ENCODE measurements at places on chromosomes 4 and X.

DNA sequence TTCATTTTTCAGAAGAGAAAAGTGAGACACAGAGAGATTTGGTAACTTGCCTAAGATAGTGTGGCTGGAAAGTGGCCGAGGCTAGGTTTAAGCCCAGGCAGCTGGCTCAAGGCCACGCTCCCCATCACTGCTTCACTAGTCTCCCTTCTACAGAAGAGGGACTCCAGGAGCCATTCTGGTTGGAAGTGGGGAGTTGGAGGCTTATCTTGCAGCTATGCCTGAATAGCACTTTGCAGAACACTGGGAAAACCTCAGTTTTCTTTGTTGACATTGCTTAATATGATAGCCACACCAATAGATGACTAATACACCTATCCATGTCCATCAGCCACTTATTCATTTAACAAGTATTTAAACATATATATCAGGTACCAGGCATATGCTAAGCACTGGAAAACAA, 18.5 kb downstream of the LRRC66 start:
- DNase-seq = no peak

- DNase-seq = no peak
These were observed 646.9 kb upstream of the GALNT7 start for GRCh38 chr4:172521680-172522079.

DNA sequence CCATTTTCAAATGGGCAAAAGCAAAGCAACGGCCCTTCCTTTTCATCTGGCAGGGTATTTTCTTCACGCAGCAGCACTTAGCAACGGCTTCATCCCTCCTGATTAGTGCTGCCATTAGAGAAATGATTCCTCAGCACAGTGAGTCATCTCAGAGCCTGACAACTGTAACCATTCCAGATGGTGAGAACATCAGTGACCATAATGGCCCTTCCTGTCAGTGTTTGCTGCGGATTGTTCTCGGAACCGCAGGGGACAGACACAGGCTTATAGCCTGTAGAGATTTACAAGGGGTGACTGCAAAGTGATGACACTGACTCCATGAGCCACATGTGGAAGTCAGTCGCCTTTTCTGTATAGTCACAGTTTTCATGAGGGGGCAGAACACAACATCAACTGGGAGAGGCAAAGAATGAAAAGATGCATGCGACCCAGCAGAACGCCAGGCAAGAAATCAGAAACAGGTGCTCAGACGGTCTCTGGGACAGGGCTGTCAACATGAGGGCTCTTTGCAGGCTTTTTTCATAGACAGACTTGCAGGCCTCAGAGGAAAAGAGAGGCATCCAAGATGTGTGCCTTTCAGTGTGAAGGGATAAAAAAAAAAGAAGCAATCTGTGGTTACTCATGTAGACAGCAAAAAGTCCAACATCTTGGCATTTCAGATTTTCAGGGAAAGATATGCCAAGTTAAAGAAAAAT, 69.9 kb upstream of the FBXW7 start:
- no peak for DNase-seq

- no peak for DNase-seq
These were observed 20.5 kb downstream of the ARSJ start for GRCh38 chr4:113958766-113959538.

- DNase-seq = no peak
These were observed 7.0 kb downstream of the CXCL9 start for GRCh38 chr4:76000279-76000678.

DNA sequence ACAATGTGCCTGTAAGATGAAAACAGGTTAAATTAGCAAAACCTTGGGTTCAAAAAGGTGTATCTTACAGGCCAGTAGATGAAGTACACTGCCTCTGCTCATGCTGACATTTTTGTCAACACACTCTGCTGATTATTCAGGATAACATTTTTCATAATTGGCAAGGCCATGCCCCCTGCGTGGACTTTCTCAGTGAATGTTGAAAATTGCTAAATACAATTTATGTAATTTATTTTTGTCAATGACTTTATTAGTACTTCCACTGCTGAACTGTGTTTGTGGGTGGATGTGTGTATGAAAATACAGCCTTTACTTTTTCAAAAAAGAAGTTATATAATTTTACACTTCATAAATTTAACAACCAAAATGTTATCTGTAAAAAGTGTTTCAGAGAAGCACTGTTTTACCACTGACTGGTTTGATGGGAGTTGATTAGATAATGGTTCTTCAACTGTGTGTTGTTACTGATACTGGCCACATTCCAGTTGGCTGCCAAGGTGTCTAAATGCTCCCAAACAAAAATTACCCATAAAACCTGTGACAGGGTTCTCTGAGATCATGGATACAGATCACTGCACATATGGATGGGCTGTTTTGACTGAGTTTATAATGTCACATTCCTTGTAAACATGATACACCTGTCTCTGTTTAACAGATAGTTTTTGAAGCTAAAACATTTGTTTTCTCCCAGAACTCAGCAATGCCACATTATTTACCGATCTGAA, 151.9 kb upstream of the SLC7A11 start:
- DNase-seq = no peak

DNA sequence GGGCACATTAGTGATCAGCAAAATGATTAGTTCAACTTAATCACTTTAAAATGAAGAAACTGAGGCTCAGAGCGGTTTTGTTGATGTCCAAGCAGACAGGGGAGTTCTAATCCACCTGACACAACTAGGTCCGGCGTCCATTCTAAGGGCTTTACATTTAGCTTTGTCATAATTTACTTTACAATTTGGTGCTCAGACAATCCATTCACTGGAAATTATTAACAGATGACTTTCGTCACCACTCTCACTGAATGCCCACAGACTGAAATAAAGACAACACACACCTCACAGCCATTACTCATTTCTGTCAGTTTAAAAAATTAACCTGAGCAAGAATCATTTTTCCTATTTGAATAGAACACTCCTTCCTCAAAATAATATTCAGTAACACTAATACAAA, 10.8 kb downstream of the NR3C2 start:
- DNase-seq = no peak

- DNase-seq = no peak
These were observed 27.3 kb downstream of the DDX60 start for GRCh38 chr4:168291242-168291641.

- DNase-seq = no peak
These were observed 116.2 kb upstream of the PCDH18 start for GRCh38 chr4:137648531-137648930.

- no peak for DNase-seq
These were observed 11.4 kb downstream of the RNF150 start for GRCh38 chr4:141121768-141122454.

GRCh38 chrX:5236096-5236495, 992.6 kb downstream of the NLGN4X start:
- no peak for DNase-seq

DNA sequence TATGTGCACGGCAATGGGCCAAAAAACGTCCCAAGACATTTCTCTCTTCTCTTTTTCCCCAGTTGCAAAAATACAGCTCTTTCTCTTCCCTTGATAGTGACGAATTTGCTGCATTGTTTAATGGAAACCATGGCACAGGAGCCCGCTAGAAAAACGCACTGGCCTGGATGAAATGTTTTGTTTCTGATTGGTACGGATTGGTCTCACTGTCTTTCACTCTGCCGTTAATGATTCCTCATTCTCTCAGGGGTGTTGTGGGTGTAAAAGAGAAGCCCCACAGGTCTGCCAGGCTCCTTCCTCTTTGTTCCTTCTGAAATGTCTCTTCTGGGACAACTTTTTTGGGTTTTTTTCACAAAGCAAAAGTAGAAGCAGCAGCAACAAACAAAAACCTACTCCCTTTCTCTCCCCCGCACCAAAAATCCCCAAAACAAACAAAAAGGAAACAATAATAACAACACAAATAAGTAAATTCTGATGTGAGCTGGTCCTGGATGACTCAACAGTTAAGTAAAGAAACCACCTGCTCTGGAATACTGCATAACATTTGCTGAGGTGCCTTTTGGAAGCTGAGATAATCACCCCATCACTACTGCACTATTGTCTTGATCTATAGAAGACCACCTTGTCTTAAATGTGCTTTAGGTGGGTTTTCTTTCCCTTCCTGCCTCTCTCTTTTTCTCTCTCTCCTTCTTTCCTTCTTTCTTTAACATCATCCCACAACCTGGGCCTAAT, 89.8 kb downstream of the PLAC1 start:
- DNase-seq = no peak

DNA sequence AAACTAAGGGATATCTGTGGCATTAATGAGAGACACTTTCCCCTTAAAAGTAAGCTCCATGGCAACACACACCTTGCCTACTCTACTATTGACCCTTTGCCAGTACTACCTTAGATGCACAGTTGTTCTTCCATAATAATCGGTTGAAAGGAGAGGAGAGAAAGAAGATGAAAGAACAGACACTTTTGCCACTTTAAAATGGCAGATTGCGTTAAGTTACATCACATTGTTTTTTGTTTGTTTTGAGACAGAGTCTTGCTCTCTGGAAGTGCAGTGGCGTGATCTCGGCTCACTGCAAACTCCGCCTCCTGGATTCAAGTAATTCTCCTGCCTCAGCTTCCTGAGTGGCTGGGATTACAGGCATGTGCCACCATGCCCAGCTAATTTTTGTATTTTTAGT, 239.8 kb downstream of the SCFD2 start:
- no peak for DNase-seq

- DNase-seq = no peak
These were observed 1005.5 kb upstream of the GRID2 start for GRCh38 chr4:91298156-91298700.

DNA sequence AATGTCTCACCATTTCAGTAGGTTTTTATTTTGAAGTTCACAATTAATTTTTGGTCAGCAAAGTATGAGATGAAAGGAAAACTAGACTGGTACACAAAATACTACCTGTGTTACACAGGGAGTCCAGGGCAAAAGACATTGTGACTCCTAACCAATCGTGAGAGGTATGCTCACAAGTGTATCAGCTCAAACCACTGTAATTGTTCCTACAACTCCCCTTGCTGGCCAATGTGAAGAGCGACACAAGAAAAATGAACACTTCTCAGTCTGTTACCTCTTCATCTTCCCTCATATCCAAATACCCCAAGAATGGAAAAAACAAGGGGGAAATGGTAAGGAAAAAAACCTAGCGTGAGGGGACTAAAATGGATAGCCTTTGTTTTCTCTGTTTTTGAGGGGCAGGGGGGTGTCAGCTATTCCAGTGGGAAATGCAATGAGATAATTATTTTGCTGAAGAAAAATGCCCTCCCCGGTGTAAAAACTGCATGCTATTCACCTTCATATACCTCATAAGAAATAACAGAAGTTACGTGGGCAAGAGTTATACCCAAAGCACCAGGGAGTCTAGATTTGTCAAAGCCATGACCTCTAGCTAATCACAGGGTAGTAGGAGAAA, 30.6 kb upstream of the NSUN7 start:
- no peak for DNase-seq

- peak; percentile 59 for DNase-seq
These were observed at the start of gene FAM149A for GRCh38 chr4:186104114-186104889. TSS of gene FAM149A (plus strand) at chr4:186104704.

DNA sequence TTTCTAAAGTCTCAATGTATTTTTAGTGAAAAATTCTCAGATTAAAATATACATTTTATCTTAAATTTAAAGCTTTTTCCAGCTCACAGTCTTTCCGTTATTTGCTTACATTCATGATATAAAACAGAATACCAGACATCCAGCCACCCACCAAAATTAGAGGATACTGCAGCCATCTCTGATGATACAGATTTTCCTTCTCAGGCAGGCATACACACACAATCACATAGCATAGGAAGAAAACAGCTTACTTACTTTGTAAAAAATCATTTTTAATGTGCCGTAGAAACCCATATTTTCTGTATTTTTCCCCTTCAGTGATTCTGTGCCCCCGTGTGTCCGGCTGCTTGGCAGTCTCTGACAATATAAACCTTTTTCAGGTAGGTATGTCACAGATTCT, 183.7 kb downstream of the FBXW7 start:
- no peak for DNase-seq

DNA sequence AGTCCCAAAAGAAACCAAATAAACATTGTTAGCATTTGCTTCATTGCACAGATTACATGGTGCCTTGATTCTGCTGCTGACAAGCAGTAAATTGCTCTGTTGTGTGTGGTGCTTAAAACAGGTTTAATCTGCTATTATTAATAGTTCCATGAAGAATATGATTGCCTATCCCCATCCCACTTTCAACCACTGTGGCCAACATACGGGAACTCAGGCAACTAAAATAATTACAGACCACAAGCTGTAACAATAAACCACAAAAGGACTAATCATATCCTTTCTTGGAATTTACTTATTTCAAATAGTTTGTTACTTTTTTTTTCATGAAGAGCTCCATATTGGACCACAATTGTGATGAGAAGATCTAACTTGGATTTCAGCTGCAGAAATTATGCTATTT, 131.5 kb downstream of the PACRGL start:
- DNase-seq = no peak

DNA sequence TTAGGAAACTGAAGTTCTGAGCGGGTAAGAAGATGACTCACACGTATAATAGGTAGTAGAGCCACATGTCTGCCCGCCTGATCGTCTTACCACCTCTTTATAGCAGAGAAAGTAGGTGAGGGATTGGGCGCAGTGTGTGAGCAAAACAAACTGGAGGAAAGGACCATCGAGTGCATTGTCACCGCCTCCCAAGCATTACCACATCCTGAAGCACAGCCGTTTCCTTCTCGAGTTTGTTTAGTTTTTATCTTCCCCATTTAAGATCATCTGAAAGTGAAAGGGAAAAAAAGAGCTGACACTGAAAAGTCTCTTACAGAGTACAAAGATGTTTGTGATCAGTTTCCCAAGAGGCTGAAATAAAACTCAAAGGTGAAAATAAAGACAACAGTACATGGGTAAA, 14.8 kb downstream of the PDK3 start:
- DNase-seq = peak; percentile 41

DNA sequence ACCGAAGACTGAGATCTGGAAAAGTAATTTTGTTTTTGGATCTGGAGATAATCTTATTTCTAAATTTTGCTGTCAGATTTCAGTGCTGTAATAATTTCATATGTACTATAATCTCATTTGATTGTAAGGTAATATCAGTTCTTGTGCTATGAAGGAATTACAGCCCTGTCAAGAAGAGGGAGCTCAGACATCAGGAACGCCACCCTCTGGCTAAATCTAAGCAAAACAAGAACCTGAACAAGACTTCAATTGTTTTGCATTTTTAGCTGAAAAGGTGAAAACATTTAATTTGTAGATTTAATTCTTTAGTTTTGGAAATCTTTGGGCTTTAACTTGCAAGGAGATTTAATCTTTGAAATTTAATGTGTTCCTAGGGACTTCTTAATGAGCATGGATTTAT, 525.4 kb upstream of the HS3ST1 start:
- DNase-seq = no peak

- no peak for DNase-seq
These were observed 3.7 kb downstream of the GPRIN3 start for GRCh38 chr4:89303814-89304388.

DNA sequence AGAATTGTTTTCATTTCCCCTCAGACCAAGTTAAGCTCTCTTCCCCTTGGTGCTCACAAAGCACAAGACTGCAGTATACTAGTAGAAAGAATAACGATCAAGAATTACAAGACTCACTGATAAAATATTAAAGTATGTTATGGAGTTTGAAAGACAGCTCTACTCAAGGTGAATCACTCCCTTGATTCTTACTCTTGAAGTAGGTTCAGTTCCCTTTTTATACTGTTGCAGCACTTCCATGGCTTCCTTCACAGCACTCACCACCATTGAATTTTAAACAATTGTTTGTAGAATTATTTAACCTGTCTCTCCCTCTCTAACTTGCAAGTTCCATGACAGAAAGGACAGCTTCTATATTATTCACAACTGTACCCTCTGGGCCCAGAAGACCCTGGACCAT, 42.2 kb downstream of the CASK start:
- DNase-seq = no peak

GRCh38 chr4:5712931-5713330, 1.9 kb downstream of the EVC start:
- DNase-seq = no peak

GRCh38 chr4:76208005-76208765, 5.4 kb downstream of the SCARB2 start:
- no peak for DNase-seq

All from stimulated activated CD4-positive, alpha-beta T cell treated with anti-CD3 and anti-CD28 coated beads, Interleukin-4, amount 100 ng/mL, for 4 hours (primary cell).